ENCODE measurements at places on chromosomes 12 and 14. TPM values are rescaled to one million over a fixed set of nuclear protein-coding genes. Genes with fewer than 3 reads are reported as not detected.
A peak's percentile ranks its signal among the peaks of the same experiment; 100 is the strongest.

DNA sequence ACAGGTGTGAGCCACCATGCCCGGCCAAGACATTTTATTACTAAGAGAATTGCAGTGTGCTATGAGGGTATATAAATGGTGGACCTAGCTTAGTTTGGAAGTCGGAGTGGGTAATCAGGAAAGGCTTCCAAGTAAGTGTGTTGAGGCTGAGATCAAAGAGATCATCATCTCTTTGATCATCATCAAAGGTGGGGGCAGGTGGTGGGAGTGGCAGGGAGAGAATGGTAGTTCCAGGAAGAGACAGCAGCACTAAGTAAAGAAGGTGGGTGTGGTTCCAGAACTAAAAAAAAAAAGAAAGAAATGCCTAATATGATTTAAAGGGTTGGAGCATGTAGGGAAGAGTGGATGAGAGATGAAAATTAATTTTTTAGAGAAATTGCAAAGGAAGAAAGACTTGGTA lies 14.7 kb downstream of the SLC4A8 start:
- H3K4me3 ChIP-seq: no peak overlapping the region
- H3K27ac ChIP-seq: no peak overlapping the region
- H3K27me3 ChIP-seq: peaks cover 3% of the 10 kb centered on the region
- H3K36me3 ChIP-seq: peaks cover 6% of the 10 kb centered on the region
- peaks cover 41% of the 10 kb centered on the region for H3K4me1 ChIP-seq
- DNase-seq: peak; percentile 47

- H3K27me3 ChIP-seq: no peaks in the 10 kb centered on the region
- no peaks in the 10 kb centered on the region for H3K36me3 ChIP-seq
- no peak overlapping the region for H3K4me3 ChIP-seq
- no peaks in the 10 kb centered on the region for H3K4me1 ChIP-seq
- no peak overlapping the region for H3K27ac ChIP-seq
Observed at GRCh38 chr14:39768589-39768988, 336.4 kb upstream of the FBXO33 start.

DNA sequence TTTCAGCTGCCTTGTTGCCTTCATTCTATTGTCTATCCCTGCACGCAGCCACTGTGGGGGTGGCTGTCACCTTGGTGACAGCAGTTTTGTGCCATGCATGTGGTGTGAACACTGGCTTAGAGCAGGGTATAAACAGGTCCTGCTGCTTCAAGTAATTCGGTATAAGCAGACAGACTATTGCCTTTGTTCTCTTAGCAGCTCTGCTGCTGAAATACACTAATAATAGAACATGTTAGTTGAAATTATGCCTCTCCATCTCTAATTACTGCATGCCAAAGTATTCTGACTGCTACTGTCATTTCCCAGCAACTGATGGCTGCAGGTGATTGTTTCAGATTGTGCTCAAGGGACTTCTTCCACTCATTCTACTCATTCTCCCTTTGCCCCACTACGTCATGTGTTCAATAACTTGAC lies 34.6 kb downstream of the PTPRO start:
- no peaks in the 10 kb centered on the region for H3K4me1 ChIP-seq
- DNase-seq: no peak
- H3K27me3 ChIP-seq: no peaks in the 10 kb centered on the region
- no peaks in the 10 kb centered on the region for H3K36me3 ChIP-seq

GRCh38 chr14:38243696-38244240 lies 12.1 kb downstream of the CLEC14A start:
- H3K27ac ChIP-seq: no peak overlapping the region
- DNase-seq: no peak
- peaks cover 3% of the 10 kb centered on the region for H3K27me3 ChIP-seq
- H3K4me1 ChIP-seq: no peaks in the 10 kb centered on the region
- H3K36me3 ChIP-seq: no peaks in the 10 kb centered on the region

GRIN2B gene
- total RNA-seq: not detected

GAPDH gene
- total RNA-seq: 6,175 TPM

TBX5 gene
- not detected for total RNA-seq

OR6C70 gene
- total RNA-seq: not detected

TC2N gene
- total RNA-seq: 120 TPM

MSRB3 gene
- not detected for total RNA-seq

SLC25A21 gene
- total RNA-seq: not detected

All from activated CD8-positive, alpha-beta T cell treated with anti-CD3 and anti-CD28 coated beads, Interleukin-2, amount 10 ng/mL, durations not matched to agents 7 days and 5 days (primary cell).